ENCODE measurements at places on chromosomes 6 and 20.

DNA sequence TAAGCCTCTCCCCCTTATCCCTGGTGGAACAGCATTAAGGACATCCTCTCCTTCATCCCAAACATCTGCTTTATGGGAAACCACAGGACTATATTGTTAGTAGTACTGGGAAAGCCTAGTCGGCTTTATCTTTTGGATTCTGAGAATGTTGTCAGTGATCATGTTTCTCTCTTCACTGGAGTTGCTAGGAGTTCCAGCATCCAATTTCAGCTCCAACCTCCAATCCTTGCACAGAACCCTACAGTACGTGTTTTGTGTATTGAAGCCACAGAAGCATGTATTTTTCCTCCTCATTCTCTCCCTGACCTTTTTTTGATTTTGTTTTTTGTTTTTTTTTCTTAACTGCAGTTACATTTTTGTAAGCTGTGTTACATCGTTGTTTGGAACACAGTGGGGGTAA, 84.0 kb downstream of the PHACTR3 start:
- DNase-seq, result no peak

DNA sequence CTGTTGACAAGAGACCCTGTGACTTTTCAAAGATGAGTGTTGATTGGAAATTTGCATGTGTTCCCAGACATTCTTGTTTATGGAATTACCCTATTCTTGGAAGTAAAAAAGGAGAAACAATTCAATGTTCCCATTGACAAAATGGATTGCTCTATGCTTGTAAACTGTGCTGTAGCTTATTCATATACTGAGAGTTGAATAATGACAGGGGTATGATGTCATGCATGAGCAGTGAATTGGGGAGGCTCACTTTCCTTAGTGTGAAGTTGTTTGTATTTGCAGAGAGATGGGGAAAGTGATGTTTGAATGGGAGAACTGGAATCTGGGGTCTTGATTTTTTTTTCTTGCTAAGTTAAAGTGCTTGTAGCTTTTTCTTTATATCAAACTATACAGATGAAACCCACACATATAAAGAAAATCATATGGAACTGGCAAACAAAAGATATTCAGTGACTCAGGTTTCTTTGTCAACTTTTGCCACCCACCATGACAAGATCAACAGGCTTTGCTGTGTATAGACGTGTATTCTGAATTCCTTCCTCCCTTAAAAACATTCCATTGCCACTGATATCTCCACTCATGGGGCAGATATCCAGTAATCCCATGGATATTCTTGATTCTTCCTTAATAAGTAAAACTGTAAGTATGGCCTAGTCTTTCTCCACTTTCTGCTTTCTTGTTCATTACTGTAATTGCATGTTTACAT, 97.8 kb upstream of the JAG1 start:
- DNase-seq, result no peak

DNA sequence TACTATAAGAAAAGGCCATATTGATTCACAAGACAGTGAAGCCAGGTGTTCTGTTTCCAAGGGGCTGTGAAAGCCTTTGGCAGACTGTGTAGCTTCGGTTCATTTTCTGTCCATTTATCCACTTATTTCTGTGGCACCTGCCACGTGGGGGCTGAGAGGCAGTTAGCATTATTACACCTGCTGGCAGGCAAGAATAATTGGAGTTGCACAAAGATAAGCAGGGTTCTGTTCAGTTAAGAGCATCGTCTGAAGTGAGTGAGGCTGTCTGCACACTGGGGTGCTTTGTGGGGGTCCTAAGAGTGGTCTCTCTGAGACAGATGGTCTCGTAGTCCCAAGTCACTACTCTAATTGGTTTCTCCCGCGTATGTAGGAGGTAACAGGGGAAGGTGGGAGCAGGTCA, 60.6 kb upstream of the CCN6 start:
- no peak for DNase-seq

DNA sequence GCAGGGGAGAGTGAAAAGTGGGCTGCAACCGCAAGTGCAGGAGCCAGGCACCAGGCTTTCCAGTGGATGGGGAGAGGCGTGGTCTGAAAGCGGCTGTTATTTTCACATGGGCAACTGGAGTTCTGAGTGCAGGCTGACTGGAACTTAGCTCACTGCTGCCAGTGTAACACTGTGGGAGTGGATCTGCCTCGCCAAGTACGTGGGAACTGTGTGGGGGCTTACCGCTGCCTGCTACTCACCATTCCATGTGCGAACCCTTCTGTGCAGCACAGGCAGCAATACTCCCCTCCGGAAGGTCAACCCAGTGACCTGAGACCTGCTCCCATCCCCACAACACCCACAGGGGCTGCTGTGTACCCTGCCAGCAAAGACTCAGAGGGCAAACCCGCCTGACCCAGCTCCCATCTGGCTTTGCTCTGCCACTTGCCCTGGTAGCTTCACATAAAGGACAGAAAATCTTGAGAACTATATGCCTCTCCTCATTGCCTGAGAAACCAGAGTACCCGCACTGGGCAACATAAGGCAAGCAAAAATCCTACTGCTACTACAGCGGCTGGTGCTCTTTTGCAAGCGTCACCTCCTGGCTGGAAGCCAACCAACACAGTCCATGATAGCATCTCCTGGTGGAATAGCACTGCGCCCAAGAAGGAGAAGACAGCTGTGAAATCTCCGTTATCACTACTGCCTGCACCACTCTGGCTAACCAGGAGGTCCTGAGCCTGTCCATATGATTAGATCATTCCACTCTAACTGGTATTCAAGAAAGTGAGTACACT, 54.4 kb upstream of the SIRPG start:
- no peak for DNase-seq

- no peak for DNase-seq
Measured at GRCh38 chr20:62908971-62909791, 17.1 kb downstream of the DIDO1 start.

- no peak for DNase-seq
Measured at GRCh38 chr6:71490876-71491275, 202.3 kb downstream of the OGFRL1 start.

DNA sequence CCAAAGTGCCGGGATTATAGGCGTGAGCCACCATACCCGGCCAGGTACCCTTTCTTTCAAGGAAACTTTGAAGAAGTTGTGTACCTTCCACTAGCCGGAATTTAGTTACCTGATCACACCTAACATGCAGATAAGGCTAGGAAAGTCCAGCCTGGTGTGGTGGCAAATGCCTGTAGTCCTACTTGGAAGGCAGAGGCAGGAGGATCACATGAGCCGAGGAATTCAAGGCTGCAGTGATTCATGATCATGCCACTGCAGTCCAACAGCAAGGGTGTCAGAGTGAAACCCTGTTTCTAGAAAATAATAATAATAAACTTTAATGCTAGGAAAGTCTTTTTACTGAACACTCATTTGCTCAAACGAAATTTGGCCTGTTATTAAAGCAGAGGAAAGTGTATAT, 21.0 kb downstream of the NFYA start:
- no peak for DNase-seq

GRCh38 chr6:168563656-168564055, 122.7 kb downstream of the SMOC2 start:
- DNase-seq, result no peak
